ENCODE measurements at places on chromosomes 2 and 18.

DNA sequence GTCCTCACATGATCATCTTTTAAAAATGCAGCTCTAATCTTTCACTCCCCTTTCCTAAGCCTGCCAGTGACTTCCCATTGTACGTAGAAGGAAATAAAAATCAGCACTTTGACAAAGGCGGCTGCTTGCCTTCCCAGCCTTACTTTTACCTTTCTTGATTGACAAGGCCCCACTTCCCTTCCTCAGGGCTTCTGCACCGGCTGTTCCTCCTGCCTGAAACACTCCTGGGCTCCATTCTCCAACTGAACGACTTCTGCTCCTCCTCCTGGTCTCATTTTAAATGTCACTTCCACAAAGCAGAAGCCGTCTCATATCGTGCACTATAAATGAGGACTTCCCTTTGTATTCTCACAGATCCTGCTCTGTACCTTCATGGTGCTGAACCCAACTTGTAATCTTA, 56.1 kb downstream of the OSBPL6 start:
- H3K4me1 ChIP-seq = no peaks in the 10 kb centered on the region
- DNase-seq = no peak
- H3K36me3 ChIP-seq = no peaks in the 10 kb centered on the region
- H3K4me3 ChIP-seq = no peak overlapping the region
- peaks cover 7% of the 10 kb centered on the region for H3K27me3 ChIP-seq
- no peak overlapping the region for H3K27ac ChIP-seq

- H3K27ac ChIP-seq = no peak overlapping the region
- H3K4me1 ChIP-seq = no peaks in the 10 kb centered on the region
- DNase-seq = no peak
- no peak overlapping the region for H3K4me3 ChIP-seq
These were observed 10.5 kb downstream of the AQP12B start for GRCh38 chr2:240672076-240672700.

DNA sequence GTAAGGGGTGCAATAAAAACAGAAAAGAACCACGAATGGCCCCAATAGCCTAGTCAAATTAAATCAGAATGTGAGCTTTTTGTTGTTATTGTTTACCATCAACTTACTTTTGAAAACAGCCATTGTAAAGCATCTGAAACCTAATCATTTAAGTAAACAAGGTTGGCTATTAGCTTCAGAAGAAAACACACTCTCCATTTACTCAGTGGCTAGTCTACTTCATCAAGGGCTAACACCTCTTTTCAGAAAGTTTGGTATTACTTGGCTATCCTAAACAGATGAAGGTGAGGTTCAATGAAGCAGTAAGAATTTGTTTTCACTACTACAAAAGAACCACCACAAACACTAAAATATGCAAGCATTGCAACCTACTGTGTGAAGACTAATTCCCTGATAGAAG, 398.0 kb downstream of the CDH2 start:
- H3K4me1 ChIP-seq = no peaks in the 10 kb centered on the region
- no peak overlapping the region for H3K4me3 ChIP-seq
- DNase-seq = no peak
- no peak overlapping the region for H3K27ac ChIP-seq
- no peaks in the 10 kb centered on the region for H3K27me3 ChIP-seq

DNA sequence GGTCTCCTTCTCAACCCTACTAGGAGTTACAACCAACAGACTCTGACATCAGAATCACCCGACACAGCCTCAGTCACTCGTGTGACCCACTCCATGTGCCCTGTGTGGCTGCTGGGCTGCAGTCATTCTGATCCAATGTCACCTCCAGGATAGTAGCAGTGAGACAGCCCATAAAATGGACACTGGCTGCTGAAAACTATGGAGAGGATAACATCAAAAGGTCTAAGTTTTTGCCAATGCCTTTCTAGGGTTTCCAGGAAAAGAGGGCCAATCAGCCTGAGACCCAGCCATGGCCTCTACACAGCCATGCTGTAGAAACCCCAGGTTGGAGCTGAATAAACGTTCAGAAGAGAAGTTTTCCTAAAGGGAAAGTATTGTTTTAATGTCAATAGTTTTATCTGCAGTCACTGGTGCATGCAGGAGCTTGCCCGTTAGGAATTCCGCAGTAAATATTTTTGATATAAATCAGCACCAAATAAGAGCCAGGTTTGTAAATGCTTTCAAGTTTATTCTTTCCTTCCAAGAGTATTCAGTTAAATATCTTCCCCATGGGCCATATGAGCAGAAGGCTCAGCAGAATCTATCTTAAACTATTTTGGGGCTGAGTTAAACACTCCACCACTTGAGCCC, 92.2 kb upstream of the PID1 start:
- no peak overlapping the region for H3K4me3 ChIP-seq
- H3K4me1 ChIP-seq = no peaks in the 10 kb centered on the region
- H3K36me3 ChIP-seq = no peaks in the 10 kb centered on the region
- DNase-seq = no peak
- peaks cover 3% of the 10 kb centered on the region for H3K27me3 ChIP-seq

GRCh38 chr2:65922794-65923193, 490.4 kb upstream of the SPRED2 start:
- H3K36me3 ChIP-seq = no peaks in the 10 kb centered on the region
- no peaks in the 10 kb centered on the region for H3K27me3 ChIP-seq
- DNase-seq = no peak
- no peaks in the 10 kb centered on the region for H3K4me1 ChIP-seq
- H3K4me3 ChIP-seq = no peak overlapping the region
- no peak overlapping the region for H3K27ac ChIP-seq

GRCh38 chr2:165390875-165391274, 78.6 kb upstream of the CSRNP3 start:
- peaks cover 6% of the 10 kb centered on the region for H3K4me1 ChIP-seq
- H3K4me3 ChIP-seq = no peak overlapping the region
- peaks cover 9% of the 10 kb centered on the region for H3K27me3 ChIP-seq
- no peaks in the 10 kb centered on the region for H3K36me3 ChIP-seq

GRCh38 chr2:47094511-47095142, 60.5 kb downstream of the STPG4 start:
- H3K27me3 ChIP-seq = no peaks in the 10 kb centered on the region
- no peaks in the 10 kb centered on the region for H3K4me1 ChIP-seq
- no peak overlapping the region for H3K27ac ChIP-seq
- no peak for DNase-seq
- no peak overlapping the region for H3K4me3 ChIP-seq

- H3K4me1 ChIP-seq = no peaks in the 10 kb centered on the region
- no peak for DNase-seq
- no peaks in the 10 kb centered on the region for H3K36me3 ChIP-seq
These were observed 51.7 kb downstream of the AGAP1 start for GRCh38 chr2:235545339-235546150.

- peak; percentile 81 for DNase-seq
- peak overlapping the region; percentile 89 for H3K4me3 ChIP-seq
- peaks cover 40% of the 10 kb centered on the region for H3K4me1 ChIP-seq
- H3K27ac ChIP-seq = peak overlapping the region; percentile 86
- peaks cover 6% of the 10 kb centered on the region for H3K27me3 ChIP-seq
- peaks cover 11% of the 10 kb centered on the region for H3K36me3 ChIP-seq
These were observed 154.6 kb downstream of the CCDC74A start for GRCh38 chr2:131682122-131682944.

GRCh38 chr2:28406276-28407096, 13.8 kb downstream of the FOSL2 start:
- peaks cover 71% of the 10 kb centered on the region for H3K36me3 ChIP-seq
- H3K27ac ChIP-seq = peak overlapping the region; percentile 57
- H3K4me1 ChIP-seq = peaks cover 73% of the 10 kb centered on the region
- peak; percentile 56 for DNase-seq
- no peak overlapping the region for H3K4me3 ChIP-seq
- no peaks in the 10 kb centered on the region for H3K27me3 ChIP-seq

GRCh38 chr2:141557329-141558095, 573.3 kb downstream of the LRP1B start:
- H3K4me1 ChIP-seq = no peaks in the 10 kb centered on the region
- no peak overlapping the region for H3K4me3 ChIP-seq
- H3K27ac ChIP-seq = no peak overlapping the region
- DNase-seq = no peak
- no peaks in the 10 kb centered on the region for H3K36me3 ChIP-seq
